ENCODE measurements at places on chromosomes 6 and 20.

GRCh38 chr6:159097256-159097655 is 52.5 kb upstream of the TAGAP start:
- no peak for DNase-seq

DNA sequence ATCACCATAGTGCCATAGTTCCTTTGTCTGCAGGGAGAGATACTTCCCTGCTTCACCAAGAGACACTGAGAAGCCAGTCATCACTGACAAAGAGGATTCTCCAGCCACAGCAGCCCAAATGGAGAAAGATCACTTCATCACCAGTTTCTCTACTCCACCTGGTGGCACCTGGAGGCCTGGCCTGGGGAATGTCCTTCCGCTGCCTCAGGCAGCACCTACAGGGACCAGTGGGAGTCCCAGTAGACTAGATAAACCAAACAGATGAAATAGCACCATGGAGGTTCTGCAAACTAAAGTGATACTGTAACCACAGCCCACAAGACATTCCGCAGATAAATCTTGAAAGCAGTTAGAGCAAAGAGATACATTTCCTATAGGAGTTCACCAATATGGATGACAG is 266.5 kb downstream of the C6orf118 start:
- DNase-seq, result no peak

DNA sequence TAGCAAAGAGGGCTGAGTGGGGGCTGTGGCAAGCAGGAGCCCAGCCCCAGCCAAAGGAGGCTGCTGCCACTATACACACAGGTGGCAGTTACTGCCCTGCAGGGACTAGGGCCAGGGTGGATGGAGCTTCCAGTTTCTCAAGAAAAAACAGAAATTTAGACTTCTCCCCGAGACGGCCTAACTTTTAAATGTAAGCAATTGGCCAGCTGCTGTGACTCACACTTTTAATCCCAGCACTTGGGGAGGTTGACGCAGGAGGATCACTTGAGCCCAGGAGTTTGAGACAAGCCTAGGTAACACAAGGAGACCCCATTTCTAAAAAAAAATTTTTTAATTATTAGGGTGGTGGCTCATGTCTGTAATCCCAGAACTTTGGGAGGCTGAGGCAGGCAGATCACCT is 98.2 kb upstream of the NFATC2 start:
- no peak for DNase-seq

DNA sequence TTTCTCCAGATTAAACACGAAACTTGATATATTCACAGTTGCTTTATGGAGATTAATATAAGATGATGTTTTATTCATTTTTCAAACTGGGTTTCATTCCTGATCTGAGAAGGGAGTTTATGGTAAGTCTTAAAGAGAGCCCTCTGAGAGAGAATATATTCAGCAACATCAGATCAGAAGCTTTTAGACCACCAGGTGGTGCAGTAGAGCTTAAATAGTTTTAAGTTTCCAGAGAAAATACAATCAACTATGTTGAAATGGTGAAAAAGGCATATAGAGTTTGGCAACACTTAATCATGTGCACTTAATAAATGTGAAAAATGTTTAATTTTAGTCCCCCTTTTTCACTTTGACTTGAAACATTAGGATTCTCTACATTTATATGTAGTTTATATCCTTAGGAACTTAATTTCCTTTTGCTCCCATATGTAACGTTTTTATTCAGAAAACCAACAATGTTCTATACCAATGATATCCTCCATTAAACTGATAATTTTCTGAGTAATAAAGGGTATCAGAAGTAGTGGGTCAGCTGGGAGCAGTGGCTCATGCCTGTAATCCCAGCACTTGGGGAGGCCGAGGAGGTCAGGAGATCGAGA is 86.4 kb upstream of the CLDN20 start:
- peak; percentile 41 for DNase-seq

DNA sequence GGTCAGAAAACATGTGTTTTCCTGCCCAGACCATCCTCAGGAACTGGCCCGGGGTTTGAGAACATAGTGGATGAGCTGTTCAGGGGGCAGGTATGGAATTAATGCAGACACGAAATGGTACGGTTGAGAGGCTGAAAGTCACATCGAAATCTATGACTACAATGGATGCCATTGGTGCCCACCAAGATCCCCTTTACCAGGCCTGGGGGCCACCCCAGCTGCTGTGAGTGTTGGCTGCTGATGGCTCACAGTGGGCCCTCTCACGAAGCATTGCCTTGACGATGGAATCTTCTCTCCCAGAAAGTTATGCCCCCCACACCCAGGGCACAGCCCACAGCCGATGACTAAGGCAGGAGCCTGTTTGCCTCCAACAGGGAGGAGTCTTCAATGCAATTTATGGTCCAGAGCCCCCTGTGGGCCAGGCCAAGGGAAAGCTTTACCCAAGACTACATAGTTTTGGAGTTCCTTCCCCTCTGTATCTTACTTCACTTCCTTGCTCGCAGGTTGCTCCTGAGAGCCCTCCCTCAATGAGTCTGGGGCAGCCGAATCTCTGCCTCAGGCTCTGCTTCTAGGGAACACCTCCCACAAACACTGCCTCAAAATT is 92.6 kb downstream of the BFSP1 start:
- DNase-seq, result no peak

DNA sequence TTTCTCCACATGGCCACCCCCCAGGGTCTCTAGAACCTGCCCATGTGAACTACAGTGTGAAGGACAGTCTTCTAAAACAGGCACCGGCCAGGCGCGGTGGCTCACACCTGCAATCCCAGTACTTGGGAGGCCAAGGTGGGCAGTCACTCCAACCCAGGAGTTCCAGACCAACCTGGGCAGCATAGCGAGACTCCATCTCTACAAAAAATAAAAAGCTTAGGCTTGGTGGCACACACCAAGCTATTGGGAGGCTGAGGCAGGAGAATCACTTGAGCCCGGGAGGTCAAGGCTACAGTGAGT is 13.7 kb downstream of the ACSS1 start:
- no peak for DNase-seq

- DNase-seq, result no peak
Observed at GRCh38 chr20:43323592-43323991, 133.9 kb upstream of the PTPRT start.

DNA sequence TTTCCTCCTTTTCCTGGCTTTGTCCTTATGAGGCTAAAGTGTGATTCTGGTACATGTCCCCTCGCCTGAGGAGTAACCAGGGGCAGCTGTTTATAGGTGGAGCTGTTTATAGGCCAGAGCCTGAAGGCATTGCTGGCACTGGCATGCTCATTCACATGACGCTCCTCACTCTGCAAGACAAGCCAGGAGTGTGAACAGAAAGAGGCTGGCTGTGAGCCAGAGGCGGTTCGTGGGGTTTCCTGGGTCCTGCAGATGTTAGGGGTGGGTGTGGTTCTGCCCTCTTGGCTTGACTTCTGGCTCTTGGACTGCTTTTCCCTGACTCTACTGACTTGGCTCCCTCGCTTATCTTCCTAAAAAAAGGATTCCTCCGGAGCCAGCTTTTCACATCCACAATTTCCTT is 12.8 kb upstream of the MDFI start:
- no peak for DNase-seq

DNA sequence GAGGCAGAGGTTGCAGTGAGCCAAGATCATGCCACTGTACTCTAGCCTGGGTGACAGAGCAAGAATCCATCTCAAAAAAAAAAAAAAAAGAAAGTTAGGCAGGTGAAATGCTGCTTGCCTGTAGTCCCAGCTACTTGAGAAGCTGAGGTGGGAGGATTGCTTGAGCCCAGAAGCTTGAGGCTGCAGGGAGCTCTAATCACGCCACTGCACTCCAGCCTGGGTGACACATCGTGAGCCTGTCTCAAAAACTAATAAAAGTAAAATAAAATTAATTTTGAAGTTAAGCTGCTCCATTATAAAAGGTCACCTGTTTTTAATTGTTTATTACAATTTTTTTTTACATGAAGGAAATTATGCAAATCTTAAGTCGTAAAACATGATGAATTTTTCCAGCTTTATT is 23.2 kb upstream of the SAMHD1 start:
- no peak for DNase-seq

DNA sequence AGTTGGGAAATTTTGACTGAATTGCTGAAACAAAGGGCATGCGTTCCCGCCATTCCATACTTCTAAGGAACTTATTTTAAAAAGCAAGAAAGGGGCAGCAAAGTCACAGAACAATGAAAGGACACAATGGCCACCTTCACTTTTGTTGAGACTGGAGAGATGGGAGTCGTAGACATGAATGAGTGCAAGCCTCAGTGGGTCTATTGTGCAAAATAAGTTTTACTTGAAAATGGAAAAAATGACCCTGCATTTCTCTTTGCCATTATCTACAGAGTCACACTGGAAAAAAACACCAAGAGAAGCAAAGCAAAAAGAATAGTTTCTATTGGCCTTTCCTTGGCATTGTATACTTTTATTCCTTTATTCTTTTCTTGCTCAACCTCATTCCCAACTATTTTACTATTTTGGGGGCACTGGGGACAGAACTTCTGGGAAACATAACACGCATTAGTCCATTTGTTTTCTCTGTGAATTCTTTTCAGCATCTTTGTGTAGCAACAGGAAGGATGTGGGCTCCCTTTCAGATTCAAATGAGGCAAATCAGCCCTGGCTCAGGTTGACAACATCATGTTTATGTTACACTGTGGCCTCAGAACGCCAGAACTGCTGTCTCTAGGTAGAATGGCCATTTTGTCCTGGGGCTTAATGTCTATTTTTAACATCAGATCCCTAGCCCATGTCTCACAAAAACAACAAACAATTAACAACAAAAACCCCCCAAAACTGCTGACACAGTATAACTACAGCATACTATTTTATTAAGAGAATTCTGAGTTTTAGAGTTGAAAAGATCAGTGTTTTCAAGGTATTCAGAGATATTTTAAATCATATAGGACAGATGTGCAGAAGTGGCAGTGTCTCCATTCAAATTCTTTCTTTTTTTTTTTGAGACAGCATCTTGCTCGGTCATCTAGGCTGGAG is 122.2 kb downstream of the FYN start:
- no peak for DNase-seq

DNA sequence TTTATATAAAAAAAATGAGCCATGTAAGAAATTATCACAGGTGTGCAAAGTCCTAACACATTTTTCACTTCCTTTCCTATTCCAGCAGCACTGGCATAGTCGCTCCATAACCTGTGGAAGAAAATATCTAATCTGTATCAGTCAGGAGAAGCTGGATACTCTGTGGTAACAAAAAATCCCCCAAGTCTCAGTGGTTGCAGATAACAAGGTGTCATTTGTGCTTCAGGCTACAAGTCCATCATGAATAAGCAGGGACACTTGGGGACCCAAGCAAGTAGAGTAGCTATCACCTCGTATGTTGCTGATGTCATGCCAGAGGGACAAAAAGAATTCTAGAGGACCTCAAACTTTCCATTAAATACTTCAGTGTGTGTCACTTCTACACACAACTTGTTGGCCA is 30.3 kb upstream of the SERPINB1 start:
- no peak for DNase-seq

DNA sequence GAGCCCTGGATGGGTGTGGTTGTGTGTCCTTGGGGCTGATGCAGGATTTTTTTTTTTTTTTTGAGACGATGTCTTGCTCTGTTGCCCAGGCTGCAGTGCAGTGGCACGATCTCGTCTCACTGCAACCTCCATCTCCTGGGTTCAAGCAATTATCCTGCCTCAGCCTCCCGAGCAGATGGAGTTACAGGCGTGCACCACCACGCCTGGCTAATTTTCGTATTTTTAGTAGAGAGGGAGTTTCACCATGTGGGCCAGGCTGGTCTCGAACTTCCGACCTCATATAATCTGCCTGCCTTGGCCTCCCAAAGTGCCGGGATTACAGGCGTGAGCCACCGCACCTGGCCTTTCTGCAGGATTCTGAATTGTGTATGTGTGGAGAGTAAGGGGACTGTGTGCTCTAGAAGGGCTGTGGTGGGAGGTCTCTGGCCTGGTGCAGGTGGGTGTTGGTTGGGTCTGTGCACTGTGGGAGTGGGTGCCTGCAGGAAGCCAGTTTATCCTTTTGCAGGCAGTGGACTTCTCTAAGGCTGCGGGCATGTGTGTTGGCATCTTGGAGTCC is 11.0 kb upstream of the ID1 start:
- DNase-seq, result no peak

DNA sequence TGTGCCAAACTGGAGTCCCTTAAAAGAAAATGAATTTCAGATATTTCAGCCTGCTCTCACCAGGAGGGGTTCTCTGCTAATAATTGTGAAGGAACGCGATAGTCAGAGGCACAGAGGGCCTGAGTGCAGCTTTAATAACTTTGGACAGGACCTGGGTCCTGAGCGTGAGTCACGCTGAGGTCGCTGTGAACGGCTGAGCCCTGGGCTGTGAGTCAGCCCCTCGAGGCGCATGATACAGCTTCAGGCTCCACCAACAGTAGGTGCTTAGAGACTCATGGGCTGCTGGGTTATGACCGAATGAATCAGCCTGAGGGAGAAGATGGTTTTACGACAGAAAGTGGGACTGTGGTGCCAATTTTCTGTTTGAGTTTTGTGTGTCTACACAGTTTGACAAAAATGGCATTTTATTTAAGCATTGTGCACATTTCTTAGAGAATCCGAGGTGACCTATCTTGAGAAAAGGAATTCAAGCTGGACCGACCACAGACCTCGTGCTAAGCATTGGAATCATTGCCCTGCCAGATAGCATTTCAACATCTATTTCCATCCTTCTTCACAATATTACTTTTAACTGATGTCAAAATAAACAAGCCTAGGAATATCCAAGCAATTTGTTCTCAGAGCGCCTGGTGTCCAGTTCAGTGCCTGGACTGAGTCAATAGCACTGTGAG is 183.0 kb downstream of the THBS2 start:
- DNase-seq, result no peak

DNA sequence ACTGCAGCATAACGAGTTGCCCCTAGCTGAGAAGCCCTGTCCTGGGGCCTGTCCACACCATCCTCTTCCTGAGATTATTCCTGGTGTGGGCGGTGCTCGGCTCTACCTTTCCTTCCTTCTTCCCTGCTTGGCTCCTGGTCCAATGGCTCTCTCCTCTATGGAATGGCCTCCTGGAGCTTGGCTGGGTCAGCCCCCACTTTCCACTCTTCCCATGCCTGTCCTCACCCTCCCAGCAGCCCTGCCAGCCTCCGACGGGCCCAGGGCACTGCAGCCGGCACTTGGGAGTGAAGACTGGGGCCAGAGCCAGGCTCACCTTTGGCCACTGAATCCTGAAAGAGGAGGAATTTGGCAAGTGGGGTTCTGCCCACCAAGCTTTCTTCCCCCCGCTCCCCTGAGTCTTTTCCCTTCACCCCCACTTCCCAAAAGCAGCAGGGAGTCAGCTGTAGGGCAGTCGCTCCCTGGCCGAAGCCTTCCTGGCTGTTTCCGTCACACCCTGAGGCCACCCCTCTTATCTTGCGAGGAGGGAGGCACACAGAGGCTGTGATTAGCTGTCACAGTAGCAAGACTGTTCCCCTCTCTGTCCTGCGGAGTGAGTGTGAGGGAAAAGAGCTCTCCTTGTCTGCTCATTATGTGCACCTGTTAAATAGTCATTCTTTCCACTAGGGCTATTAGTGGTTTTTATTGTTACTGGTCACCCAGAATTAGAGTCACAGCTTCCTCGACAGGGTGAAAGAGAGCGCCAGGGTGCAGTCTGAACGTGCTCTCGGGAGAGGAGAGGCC is 6.3 kb upstream of the CDSN start:
- no peak for DNase-seq

GRCh38 chr6:71675386-71675785 is 211.0 kb upstream of the RIMS1 start:
- DNase-seq, result no peak

GRCh38 chr20:31706607-31707257 is 15.9 kb downstream of the BCL2L1 start:
- no peak for DNase-seq
